ENCODE measurements at places on chromosomes 16 and 17.

GRCh38 chr17:80393961-80394360, 21.0 kb upstream of the ENDOV start:
- no peak for DNase-seq

DNA sequence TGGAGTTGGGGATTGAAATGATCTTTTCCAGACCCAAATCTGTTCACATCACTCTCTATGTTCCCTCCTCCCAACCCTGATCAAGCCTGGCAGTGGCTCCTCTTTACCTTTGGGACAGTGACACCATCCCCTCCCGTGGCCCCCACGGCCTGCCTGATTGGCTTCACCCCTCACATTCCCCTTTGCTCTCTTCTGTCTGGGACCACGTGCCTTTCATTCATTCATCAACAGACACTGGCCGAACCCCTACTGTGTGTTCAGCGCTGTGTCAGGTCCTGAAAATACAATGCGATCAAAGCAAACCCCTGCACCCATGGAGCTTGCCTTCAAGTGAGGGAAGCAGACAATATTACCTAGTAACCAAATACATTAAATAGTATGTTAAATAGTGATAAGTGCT, 2.2 kb upstream of the ALOX12B start:
- DNase-seq, result no peak

GRCh38 chr17:6231886-6232731, 161.9 kb downstream of the WSCD1 start:
- DNase-seq, result no peak

- no peak for DNase-seq
Observed at GRCh38 chr16:89892635-89893034, 19.2 kb downstream of the TCF25 start.

- peak; percentile 35 for DNase-seq
Observed at GRCh38 chr17:79220713-79221291, 146.2 kb downstream of the ENGASE start.

DNA sequence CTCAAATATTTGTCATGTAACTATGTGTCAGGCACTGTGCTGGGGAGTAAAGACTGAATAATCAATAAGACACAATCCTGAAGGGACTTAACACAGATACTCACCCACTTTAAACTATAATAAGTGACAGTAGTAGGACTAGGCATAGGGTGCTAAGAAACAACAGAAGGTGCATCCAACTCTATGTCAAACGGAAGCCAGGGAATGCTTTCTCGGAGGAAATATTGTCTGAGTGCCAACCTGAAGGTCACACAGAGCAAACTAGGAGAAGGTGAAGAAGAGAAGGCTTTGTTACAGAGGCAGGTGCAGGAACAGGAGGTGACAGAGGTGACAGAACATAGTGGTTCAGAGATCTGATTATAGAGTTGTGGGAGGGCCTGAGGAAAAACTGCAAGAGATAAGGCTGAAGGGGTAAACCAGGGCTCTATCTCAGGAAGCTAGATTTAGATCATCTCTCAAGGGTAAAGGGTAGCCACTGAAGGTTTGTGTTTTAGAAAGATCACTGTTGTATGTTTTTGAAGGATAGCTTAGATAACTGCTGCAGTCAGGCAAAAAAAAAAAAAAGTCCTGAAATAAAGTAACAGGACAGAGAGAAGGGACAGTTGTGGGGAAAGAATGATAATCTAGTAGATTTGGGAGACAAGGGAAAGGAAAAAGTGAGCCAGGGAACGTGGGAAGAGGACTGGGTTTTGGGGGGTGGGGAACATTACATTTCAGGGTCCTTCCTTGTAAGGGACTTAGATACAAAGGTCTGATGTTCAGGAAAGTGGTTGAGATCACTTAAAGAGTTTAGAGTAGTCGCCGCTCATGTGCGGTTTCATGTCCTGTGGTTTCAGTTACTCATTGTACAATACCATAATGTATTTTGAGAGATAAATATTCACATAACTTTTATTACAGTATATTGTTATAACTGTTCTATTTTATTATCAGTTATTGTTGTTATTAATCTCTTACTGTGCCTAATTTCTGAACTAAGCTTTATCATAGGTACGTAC, 85.6 kb upstream of the NETO2 start:
- DNase-seq, result no peak

DNA sequence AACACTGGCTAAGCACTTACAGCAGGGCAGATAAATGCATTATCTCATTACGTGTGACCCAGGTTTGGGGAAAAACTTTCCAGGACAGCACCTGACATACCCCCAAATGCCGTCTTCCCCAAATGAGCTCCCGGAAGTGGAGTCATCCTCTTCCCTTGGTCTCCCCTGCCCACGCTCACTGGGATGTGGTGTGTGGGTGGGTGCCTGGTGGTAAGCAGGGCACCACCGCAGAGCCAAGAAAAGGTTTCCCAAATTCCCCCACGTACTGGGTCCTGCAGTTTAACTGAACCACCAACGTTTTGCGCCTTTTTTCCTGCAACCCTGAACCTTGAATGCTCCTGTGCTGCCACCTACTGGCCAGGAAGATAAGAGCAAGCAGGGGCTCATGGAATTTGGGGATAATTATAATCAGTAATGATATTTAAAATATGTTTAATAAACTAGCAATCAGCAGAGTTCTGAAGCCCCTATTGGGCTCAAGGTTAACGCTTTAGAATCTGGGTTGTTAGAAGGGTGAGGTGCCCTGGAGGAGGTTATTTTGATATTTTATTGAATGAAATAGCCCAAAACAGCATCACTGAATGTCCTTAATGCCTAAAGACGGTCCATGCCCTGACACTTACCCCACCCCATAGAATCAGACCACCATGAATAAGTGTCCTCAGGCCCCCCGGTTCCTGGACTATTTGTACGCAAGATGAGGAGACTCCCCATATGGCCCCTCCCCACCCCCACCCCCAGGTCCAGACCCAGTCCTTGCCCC, 8.0 kb downstream of the SPPL2C start:
- peak; percentile 78 for DNase-seq

DNA sequence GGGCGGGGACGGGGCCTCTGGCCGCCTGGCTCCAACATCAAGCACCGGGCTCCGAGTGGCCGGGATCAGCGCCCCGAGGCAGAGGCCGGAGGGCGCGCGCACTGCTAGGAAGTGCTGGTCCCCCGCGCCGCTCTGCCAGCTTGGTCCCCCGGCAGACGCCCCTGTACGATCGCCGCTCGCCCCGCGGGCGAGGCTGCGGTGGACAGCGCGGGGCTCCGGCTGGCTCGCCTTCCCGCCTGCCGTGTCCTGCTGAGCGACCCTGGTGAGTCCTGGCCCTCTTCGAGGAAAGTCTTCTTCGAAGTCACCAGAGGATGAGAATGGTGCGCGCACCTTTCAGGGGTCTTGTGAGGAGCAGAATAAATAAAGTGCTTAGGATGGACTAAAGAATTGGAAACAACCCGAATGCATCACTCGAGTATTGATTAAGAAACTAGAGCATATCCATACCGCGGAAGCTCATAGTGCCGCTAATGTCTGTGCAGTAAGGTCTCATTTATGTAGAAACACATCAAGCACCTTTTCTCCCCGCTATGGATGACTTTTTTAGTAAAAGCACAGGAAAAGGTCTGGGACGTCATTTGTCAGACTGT, 392 bp downstream of the ZNF213 start:
- no peak for DNase-seq

GRCh38 chr17:30332057-30332542, 1.8 kb downstream of the TMIGD1 start:
- DNase-seq, result peak; percentile 77

DNA sequence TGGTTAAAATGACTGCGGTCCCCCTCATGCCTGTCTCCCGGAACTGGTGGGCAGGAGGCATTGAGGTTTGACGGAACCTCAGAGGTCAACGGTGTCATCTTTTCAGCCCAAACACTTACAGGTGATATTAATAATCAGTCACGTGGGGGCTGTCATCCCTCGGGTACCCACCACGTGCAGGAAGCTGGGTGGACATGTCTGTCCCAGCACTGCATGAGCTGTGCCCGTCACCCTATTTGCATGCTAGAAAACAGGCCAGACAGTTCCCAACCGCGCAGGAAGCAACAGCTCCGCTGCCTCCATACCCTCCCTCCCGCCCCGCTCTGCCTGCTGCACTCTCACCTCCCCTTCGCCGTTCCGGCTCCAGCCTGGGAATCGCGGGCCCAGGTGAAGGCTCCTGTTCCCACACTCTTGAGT, 1.4 kb downstream of the SYNGR3 start:
- peak; percentile 72 for DNase-seq

DNA sequence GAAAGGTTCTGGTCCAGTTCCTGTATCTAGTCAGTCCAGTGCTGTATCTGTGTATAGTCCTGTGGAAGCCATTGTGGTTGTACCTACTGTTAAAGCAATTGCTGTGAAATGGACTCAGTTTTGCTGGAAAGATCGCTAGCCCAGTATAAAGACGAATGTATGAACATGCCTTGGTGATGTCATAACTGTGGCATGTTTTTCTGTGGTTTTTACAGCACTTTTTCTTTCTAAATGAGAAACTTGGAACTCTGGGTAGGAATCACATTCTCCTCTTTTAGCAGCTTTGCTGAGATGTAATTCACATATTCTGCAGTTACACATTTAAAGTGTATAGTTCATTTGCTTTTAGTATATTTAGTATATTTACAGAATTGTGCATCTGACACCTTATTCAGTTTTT, 58.1 kb downstream of the MAP2K4 start:
- no peak for DNase-seq

- DNase-seq, result peak; percentile 78
Observed at GRCh38 chr16:4465977-4466779, 8.2 kb downstream of the NMRAL1 start.

GRCh38 chr17:2897605-2898004, 101.4 kb downstream of the RAP1GAP2 start:
- no peak for DNase-seq

GRCh38 chr16:73615071-73615940, 567.4 kb upstream of the ZFHX3 start:
- DNase-seq, result no peak

GRCh38 chr16:3038896-3039295, 2.2 kb upstream of the BICDL2 start:
- DNase-seq, result no peak

- DNase-seq, result no peak
Observed at GRCh38 chr16:68806981-68807380, 36.4 kb upstream of the TANGO6 start.

GRCh38 chr17:75238684-75239191, 22.7 kb downstream of the GGA3 start:
- DNase-seq, result peak; percentile 79

GRCh38 chr16:69348222-69348621, 3.4 kb downstream of the TMED6 start:
- DNase-seq, result no peak

DNA sequence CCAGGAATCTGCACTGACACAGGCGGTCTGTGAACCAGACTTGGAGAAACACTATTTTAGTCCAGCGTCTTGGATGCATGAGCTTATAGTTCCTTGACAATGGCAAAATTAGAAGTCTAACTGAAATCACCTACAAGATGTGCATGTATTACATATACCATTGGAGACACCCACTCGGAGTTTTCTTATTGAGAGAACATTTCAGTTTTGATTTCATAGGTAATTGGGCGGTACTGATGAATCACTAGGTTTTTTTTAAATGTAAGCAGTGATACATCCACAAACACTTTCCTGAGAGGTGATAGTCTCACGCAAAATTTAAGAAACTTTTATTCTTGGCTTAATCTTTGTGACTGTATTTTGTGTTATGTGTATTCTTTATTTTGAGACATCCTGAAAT, 69.8 kb downstream of the PRKCA start:
- no peak for DNase-seq

Measured in activated CD4-positive, alpha-beta T cell treated with anti-CD3 and anti-CD28 coated beads for 36 hours (primary cell).